ENCODE measurements at places on chromosomes 13 and 19. TPM values are rescaled to one million over a fixed set of nuclear protein-coding genes. Genes with fewer than 3 reads are reported as not detected.

- no peak for DNase-seq
Observed at GRCh38 chr13:32001769-32002168, 29.8 kb upstream of the FRY start.

ZNF528 gene
- 0.10 TPM for total RNA-seq

GRCh38 chr13:26584713-26585112 lies 27.2 kb downstream of the WASF3 start:
- DNase-seq, result no peak

- no peak for DNase-seq
Observed at GRCh38 chr13:112898621-112899280, 70.3 kb upstream of the MCF2L start.

IFNL3 gene
- not detected for total RNA-seq

DNA sequence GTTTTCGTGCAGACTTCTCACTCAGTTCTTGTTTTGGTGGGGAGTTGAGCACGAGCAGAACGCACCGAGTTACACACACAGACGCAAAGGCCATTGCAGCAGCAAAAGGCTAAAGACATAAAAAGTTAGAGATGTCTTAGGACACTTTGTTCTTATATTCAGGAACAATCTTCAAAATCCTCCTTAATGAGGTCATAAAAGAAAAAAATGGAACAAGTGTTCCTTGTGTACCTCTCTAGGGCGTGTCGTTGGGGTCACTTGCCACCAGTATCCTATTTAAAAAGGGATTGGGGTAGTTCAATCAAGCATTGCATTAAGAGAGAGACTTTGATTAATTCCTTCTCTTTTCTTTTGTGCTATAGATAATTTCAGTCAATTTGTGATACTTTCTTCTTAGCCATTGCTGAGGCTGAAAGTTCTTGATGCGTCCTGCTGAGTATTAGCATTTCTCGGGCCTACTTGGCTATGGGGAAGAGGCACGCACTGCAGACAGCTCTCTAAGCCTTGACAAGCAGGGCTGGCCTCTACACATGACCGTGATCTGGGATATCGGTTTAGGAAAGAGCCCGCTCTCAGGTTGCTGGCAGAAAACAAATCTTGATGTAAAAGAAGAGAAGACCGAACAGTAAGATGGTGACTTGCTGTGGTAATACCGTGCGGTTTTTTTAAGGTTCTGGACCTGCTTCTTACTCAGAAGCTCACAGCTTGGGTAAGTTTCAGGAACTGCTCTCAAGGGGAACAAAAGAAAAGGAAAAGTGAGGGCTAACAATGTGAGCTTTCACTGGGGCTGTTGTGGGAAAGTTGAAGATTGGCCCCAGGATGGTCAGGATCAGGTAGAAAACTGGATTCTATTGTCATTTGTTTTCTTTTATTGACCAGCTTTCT lies 223.6 kb downstream of the TM9SF2 start:
- no peak for DNase-seq

DNA sequence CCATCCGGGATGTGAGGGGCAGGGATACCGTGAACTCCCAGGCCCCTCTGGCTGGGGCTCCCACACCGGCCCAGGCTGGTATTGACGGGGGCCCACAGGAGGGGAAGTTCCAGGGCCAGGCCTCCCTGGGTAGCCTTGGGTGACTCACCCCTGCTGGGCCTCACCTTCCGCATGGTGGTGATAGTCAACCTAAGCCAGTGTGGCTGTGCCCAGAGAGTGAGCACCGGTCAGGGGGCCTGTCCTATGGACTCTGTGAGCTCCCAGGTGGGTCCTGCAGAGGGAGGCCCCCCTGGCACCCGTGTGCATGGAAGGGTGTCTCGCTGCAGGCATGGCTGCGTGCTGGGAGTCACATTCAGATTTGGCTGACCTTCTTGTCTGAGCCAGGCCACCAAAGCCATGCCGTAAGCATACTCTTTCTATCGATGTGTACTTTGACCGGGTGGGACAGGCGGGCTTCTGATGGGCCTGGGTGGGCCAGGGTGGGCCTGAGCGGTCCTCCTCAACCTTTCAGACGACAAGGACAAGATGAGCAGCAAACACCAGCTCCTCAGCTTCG lies 27.6 kb downstream of the DHX34 start:
- DNase-seq, result no peak

PCSK4 gene
- 9.8 TPM for total RNA-seq
